ENCODE measurements at places on chromosomes 13 and 19.

DNA sequence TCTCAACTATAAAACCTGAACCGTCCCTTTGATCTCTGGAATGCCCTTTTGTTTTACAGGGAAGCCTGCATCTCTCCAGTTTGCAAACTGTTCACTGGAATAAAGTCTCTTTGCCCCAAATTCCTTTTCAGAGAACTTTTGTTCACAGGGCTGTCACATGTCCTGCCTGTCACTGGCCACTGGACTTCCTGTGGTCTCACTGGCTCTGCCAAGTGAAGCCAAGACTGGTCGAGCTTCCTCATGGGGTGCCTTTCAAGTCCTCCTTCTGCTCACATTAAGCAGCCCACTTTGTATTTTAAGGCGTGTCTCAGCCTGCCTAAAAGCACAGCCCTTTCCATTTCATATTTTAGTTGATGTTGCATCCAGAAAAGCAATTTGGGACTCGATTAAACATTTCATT lies 215.7 kb downstream of the KATNAL1 start:
- DNase-seq = peak; percentile 63

DNA sequence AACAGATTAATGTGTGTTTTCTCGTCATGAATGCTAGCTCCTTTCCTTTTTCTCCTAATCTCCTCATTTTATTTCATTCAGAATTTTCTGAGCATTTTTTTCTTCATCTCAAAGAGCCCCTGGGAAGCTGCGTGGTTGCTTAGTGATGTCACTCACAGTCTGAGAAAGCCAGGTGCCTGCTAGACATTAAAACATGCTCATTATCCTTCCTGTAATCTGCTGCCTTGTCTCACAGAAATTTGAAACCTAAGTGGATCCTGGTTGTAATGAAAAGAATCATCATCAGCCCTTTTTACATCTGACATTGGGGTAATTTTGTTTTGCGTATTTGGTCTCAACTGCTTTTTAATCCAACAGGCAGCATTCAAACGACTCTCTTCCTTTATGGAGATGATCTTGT lies 108.2 kb upstream of the RNF113B start:
- no peak for DNase-seq

DNA sequence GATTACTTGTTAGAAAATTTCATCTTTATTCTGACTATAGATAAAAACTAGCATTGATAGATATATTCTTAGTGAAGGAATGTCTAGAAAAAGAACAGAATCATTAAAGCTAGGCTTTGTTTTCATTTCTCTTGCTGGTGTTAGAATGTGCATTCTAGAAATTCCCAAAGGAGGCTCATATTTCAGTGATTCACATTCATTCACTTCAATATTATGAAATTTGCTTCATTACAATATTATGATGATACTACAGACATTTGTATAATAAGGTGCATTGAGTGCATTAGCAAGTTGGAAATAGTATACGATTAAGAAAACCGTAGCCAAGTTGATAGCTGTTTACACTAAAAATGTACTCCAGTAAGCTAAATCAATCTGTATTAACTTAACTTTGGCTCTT lies 70.7 kb upstream of the MYCBP2 start:
- DNase-seq = no peak

DNA sequence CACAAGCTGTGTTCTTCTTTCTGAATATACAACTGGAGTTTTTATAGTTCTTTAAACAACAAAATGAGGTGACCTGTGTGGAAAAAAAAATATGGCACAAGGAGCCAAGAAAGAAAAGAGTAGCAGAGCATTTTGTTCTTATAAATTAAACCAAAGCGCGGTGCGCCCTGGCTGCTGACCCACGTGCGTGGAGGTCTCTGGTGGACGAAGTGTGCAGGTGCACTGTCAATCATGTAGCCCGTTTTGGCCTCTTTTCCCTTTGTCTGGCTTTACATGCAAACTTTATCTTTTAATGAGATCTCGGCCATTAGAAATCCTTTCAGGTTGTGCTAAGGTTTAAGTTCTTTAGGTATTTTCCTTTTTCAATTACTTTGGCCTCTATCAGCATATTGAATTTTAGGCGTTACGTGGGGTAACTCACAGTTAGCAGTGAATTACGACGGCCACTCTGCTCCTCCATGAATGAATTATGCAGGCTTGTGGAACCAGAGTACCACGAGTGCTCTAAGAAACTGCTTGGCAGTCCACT lies 443.9 kb upstream of the SLC10A2 start:
- no peak for DNase-seq

DNA sequence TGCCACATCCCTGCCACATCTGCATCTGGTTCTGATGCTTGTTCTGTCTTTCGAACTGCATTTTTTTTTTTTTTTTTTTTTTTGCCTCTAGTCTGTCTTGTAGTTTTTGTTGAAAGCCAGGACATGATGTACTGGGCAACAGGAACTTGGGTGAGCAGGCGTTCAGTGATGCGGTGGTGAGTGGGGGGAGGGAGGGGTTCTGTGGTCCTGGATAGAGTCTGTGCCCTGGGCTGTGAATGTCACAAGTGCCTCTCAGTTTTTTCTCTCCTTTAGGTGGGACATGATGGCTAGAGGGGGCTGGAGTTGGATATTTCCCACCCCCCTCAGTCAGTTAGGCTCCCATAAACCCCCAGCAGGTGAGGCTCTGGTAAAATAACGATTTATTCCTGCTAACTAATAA lies 3.5 kb downstream of the CEACAM4 start:
- no peak for DNase-seq

- no peak for DNase-seq
These were observed 114.1 kb downstream of the DACH1 start for GRCh38 chr13:71752775-71753513.

DNA sequence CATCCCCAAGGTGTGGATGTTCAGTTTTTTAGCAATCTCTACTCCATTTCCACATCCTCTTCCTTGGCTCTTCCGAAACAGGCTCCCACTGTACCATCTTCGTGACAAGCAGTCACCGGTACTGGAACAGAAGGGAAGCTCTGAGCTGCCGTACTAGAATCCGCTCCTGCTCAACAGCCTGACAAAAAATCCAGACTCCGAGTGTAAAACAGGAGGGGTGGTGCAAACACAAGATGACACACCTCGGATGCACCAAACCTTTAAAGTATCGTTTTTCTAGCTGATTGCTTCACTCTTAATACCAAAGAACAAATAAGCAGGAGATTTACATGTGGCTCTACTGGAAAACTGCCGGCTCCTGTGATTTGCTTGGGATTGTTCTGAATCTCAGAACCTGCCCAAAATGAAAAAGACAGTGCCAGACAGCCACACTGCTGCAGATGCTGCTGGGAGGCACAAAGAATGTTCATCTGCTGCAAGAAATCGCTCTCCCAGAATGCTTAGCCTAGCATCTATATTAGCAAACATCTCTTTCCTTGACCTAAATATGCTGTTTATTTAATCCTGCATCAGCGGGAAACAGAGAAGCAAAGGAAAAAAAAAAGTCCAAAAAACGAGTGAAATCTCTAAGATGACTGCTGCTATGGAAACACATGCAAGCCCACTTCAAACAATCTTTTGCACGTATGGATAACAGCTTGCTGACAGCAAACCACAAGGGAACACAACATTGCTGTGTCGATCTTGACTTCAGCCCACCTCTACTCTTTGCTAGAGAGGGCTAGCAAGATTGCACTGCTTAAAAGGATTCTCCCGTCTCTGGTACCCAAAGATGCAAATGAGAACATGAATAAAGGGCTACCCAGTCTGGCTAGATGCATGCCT lies 38.0 kb upstream of the DOCK9 start:
- DNase-seq = no peak

DNA sequence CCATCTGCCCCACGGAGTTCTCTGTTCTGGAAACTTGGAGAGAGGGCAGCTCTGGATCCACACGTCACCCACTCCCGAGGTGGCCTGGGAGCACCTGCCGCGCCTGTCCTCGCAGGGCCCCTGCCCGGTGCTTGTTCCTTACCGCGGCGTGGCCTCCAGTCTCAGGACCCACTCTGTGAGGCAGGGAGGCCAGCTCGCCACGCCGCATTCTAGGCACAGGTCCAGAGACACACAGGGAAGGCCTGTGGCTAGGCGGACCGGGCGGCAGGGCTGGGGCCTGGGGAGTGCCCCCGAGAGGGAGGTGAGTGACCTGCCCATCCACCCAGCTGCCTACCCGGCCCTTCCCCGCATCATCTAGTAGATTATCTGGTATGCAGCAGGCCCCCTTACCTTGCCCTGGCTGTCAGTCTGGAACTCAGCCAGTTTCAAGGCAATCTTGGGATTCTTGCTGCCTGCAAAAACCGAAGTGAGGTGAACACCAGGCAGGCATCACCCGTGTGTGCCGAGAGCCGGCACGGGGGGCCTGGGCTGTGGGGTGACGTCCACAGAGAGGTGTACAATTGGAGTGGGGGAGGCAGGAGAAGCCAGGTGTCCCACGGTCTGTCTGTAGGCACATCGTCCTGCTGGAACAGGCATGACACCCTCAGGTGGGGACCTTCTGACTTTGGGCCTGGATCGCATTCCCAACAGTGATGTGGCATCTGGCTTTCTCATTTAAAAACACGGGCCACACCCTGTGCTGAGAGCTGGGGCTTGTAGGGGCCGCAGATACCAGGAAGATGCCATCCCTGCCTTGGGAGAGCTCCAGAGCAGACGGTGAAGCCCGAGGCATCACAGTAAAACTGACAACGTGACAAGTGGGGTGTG lies 23.6 kb downstream of the DPP9 start:
- no peak for DNase-seq

Measured in suppressor macrophage (primary cell).